Naive thymus-derived CD4-positive, alpha-beta T cell (primary cell): ENCODE measurements at places on chromosomes 1 and 21. TPM values are rescaled to one million over a fixed set of nuclear protein-coding genes. Genes with fewer than 3 reads are reported as not detected.

KRTAP19-1 gene
- polyA plus RNA-seq, result not detected

PTPRU gene
- not detected for polyA plus RNA-seq

VAMP3 gene
- 33.8 TPM for polyA plus RNA-seq

CSDE1 gene
- 354 TPM for polyA plus RNA-seq

DNA sequence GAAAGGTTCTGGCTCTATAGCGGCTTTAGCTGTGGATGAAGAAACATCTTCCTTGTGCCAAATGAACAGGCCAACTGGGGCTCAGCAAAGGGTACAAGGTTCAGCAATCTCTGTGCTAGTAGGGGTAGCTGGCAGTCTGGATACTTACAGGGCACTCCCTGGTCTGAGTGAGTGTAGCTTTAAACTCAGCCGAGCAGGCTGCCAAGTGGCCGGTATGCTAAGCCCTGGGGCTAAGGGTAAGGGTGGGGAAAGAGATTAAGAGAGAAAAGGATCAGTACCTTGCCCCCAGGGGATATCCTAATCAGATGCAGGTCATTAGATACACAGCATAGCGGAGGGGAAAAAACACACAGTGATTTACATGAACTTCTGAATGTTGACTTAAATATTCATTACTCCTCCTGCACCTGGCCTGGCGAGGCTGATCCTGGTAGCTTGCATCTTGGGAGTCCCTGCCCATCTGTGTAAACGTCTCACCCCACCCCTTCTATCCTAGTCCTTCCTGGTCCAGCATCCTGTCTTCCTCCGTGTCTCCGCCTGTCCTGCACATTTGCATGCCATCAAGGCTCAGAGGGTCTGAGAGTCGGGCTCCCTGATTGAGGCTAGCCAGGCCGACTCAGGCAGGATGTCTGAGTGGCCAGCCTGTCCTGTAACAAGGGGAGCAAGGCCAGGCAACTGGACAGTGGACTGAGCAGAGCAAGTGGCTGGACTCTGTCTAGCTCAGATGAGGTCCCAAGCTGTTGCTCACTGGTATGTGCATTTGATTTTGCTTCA is 39.5 kb upstream of the CNTN2 start:
- no peak overlapping the region for H3K27ac ChIP-seq
- no peaks in the 10 kb centered on the region for H3K4me1 ChIP-seq
- no peaks in the 10 kb centered on the region for H3K27me3 ChIP-seq
- DNase-seq, result no peak
- H3K36me3 ChIP-seq, result no peaks in the 10 kb centered on the region

GRCh38 chr21:33128538-33128937 is 58.6 kb downstream of the OLIG1 start:
- H3K4me3 ChIP-seq, result no peak overlapping the region
- no peaks in the 10 kb centered on the region for H3K27me3 ChIP-seq
- DNase-seq, result no peak
- no peaks in the 10 kb centered on the region for H3K36me3 ChIP-seq

DNA sequence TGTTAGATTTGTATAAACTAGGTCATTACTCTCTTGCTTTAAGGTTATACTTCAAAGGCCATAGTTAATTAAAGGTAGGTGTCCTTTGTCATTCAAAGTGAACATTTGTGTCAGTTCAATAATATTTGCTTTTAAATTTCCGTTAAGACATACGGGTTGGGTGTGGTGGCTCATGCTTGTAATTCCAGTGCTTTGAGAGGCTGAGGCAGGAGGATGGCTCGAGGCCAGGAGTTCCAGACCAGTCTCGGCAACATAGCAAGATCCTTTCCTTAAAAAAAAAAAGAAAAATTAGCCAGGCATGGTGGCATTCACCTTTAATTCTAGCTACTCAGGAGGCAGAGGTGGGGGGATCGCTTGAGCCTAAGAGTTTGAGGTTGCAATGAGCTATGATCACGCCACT is 80.4 kb downstream of the KIF26B start:
- no peaks in the 10 kb centered on the region for H3K4me1 ChIP-seq
- no peaks in the 10 kb centered on the region for H3K36me3 ChIP-seq
- no peak overlapping the region for H3K27ac ChIP-seq
- no peaks in the 10 kb centered on the region for H3K27me3 ChIP-seq
- no peak for DNase-seq

DNA sequence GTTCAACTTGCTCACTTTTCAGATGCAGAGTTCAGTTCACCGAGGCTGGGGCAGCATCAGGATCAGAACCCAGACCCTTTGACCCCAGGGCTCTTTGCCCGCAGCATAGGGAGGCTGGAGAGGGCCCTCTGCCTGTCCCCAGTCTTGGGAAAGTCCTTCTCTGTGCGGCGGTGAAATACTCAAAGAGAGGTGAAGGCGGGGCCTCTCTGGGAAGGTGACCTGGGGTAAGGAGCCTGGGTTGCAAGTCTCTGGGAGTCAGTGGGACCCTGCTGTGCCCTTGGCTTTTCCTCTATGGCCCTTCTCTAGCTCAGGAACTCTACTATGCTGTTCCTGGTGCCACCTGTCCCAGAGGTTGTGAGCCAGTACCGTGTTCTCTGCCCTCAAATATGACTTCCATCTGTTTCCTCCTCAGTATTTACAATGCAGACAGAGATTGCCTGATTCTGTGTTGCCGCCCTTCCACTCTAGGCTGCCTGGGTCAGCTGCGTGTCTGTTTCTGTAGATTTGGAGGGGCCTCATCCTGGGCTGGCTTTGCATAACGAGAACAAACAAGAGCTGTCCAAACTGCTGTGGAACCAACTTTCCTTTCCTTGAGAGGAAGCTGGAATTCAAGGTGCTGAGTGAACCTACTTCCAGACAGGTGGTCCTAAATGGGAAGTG is 18.7 kb upstream of the ZBTB21 start:
- no peak overlapping the region for H3K27ac ChIP-seq
- no peak for DNase-seq
- H3K4me3 ChIP-seq, result no peak overlapping the region
- no peaks in the 10 kb centered on the region for H3K36me3 ChIP-seq

GRCh38 chr1:18778437-18778836 is 81.0 kb downstream of the TAS1R2 start:
- H3K4me1 ChIP-seq, result no peaks in the 10 kb centered on the region
- H3K36me3 ChIP-seq, result no peaks in the 10 kb centered on the region
- no peaks in the 10 kb centered on the region for H3K27me3 ChIP-seq
- no peak for DNase-seq
- H3K27ac ChIP-seq, result no peak overlapping the region
- no peak overlapping the region for H3K4me3 ChIP-seq

- peak overlapping the region; percentile 76 for H3K27ac ChIP-seq
- no peak for DNase-seq
- H3K27me3 ChIP-seq, result no peaks in the 10 kb centered on the region
These were observed 65.8 kb downstream of the CD247 start for GRCh38 chr1:167452483-167452882.

GRCh38 chr1:78370779-78371482 is 119.8 kb upstream of the PTGFR start:
- H3K36me3 ChIP-seq, result no peaks in the 10 kb centered on the region
- no peak overlapping the region for H3K4me3 ChIP-seq
- no peaks in the 10 kb centered on the region for H3K4me1 ChIP-seq
- no peak overlapping the region for H3K27ac ChIP-seq

- no peaks in the 10 kb centered on the region for H3K4me1 ChIP-seq
- no peak for DNase-seq
- H3K36me3 ChIP-seq, result no peaks in the 10 kb centered on the region
These were observed 11.4 kb upstream of the ZBTB21 start for GRCh38 chr21:42021371-42022090.

DNA sequence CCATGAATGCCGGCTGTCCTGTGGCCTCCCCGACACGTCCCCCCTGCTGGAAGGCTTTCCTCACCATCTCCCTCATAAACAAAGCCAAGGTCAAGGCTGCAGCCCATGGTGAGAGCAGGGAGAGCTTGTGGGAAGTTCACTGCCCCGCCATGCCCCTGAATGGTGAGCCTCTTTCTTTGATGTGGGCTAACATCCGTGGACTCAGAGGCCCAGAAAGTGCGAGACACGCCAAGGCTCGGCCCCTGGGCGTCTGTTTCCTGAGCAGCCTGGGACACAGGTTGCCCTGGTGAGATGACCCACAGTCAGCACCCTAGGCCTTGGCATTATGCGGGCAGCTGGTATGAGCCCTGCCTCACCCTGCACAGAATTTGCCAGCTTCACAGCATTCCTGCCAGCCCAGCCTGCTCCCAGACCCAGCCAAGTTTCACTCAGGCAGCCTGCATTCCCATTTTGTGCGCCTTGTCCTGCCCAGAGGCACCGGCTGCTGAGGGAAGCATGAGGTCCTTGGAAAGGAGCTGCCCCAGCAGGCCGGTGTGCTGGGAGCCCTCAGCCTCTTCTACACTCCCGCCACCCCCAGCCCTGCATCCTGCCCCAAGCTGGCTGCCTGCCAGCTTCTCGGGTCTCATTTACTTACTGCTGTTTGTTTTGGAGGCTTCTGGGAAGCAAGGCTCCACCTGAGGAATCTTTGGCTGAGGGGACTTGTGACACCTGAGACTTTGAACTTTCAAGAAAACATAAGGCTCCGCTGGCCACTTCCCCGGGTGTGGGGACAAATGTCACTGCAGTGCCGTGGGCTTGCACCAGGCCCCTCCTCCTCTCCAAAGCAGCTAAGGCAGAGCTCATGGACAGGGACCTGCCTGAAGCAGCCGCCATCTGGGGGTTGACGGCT is 31.9 kb downstream of the NEK2 start:
- no peak overlapping the region for H3K4me3 ChIP-seq
- H3K27ac ChIP-seq, result no peak overlapping the region
- DNase-seq, result no peak
- H3K36me3 ChIP-seq, result no peaks in the 10 kb centered on the region

- no peaks in the 10 kb centered on the region for H3K36me3 ChIP-seq
- no peak overlapping the region for H3K27ac ChIP-seq
- DNase-seq, result no peak
These were observed 86.1 kb downstream of the TTLL7 start for GRCh38 chr1:83912876-83913275.
